ENCODE measurements at places on chromosomes 4 and X. TPM values are rescaled to one million over a fixed set of nuclear protein-coding genes. Genes with fewer than 3 reads are reported as not detected.
A peak's percentile ranks its signal among the peaks of the same experiment; 100 is the strongest.

Gene MGAT4D
- not detected for polyA plus RNA-seq

Gene S100P
- polyA plus RNA-seq, result 0.68 TPM

DNA sequence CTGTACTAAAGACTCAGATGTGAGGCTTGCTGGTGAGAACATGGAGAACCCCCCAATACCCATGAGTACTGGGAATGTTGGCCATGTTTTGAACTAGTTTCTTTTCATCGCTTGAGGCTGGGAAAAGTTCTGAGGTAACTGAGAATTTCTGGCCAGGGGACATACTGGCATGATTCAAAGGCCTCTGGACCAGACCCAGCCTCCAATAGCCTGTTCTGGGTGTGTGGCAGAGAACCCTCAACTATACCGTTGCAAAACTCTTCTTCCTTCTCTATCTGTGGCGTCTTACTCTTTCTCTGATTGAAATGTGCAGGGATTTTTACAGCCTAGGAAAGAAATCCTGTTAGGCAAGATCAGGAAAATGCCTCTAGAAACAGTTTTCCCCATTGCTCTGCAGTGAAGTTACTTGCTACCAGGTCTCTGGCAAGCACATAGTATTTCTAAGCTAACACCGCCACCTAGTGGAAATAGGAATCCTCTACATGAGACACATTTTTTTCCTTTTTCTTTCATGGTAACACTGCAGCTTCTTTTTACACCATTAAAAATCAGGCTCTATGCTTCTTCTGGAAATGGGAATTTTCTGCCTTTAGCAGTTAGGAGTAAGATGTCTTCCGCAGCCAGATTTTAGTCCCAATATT, 170.7 kb upstream of the ZCCHC13 start:
- peak; percentile 13 for DNase-seq

Gene TMPRSS11F
- polyA plus RNA-seq, result not detected

DNA sequence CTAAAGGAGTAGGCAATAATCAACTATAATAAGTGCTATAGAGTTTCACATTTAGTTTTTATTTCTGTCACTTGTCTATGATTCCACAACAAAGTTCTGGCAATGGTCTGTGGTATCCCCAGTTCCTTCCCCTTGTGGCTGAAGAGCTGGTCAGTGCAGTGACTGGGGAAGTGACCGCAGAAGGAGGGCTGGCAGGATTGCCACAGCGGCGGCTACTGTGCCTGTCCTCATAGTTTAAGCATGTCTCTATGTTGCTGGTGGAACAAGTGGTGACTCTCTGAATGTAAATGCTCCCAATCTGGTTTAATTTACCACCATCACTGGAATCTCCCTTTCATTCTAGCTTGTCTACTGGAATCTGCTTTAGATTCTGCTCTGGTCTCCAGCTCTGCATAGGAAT, 170.6 kb upstream of the GK2 start:
- DNase-seq, result no peak
